Testis (tissue), 5 donors: ENCODE measurements at places on chromosomes 2 and 18. TPM values are rescaled to one million over a fixed set of nuclear protein-coding genes. Genes with fewer than 3 reads are reported as not detected.

Gene MAP3K19
- 9.8 TPM for total RNA-seq

Gene PLA2R1
- total RNA-seq = 5.3 TPM

Gene CACNB4
- 83.8 TPM for total RNA-seq

- H3K4me1 ChIP-seq = no peaks in the 10 kb centered on the region
- no peaks in the 10 kb centered on the region for H3K27me3 ChIP-seq
- no peak overlapping the region for H3K4me3 ChIP-seq
- H3K27ac ChIP-seq = no peak overlapping the region
Observed at GRCh38 chr18:12531749-12532148, 124.0 kb downstream of the PRELID3A start.

GRCh38 chr2:226185616-226186211 lies 613.9 kb downstream of the IRS1 start:
- no peaks in the 10 kb centered on the region for H3K27me3 ChIP-seq
- H3K4me3 ChIP-seq = no peak overlapping the region
- no peaks in the 10 kb centered on the region for H3K4me1 ChIP-seq
- H3K27ac ChIP-seq = no peak overlapping the region
- no peak for DNase-seq

DNA sequence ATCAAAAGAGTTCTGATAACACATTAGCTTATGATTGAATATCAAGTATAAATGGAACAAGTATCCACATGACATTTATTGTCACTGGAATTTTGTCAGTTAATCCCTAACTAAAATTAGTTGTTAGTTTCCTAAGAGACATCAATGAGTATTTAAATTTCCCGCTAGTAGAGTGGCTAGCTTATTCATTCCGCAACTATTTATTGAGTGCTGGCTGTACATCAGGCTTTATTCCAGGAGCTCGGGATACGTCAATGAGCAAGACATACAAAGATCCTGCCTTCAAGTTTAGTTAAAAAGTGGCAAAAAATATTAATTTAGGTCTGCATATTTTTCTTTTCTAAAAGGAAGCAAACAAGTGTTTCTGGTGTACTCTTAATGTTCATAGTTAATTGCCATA lies 59.3 kb downstream of the PRKRA start:
- H3K27me3 ChIP-seq = no peaks in the 10 kb centered on the region
- DNase-seq = no peak
- no peak overlapping the region for H3K27ac ChIP-seq
- H3K4me3 ChIP-seq = no peak overlapping the region
- no peaks in the 10 kb centered on the region for H3K4me1 ChIP-seq

DNA sequence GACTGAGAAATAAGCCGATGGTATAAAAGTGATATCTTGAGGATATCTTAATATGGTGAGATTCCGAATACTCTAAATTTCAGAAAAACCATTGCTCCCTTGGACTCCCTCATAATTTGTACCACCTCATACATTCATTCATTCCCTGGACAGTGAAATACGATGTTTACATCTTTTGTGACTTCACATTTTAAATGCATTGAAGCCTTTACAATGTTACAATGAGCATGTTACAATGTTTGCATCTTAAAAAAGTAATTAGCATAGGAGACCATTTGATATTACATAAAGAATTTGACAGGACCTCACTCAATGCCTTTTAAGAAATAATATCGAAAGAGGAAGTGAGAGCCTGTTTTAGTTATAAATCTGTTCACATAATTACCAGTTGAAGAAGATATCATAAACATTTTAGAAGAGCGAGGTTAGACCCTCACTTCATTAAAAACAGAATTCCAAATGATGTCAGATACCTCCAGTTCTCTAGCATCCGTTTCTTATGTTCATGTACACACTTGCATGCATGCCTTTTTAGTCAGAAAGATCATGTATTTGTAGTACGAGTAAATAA lies 372.0 kb downstream of the ARHGAP15 start:
- H3K4me1 ChIP-seq = no peaks in the 10 kb centered on the region
- no peak overlapping the region for H3K27ac ChIP-seq
- H3K36me3 ChIP-seq = no peaks in the 10 kb centered on the region
- no peak for DNase-seq
- no peak overlapping the region for H3K4me3 ChIP-seq

Gene TM4SF20
- 0.79 TPM for total RNA-seq

GRCh38 chr2:37457401-37457901 lies 113.0 kb downstream of the QPCT start:
- peak overlapping the region; percentile 8 for H3K27ac ChIP-seq
- no peaks in the 10 kb centered on the region for H3K27me3 ChIP-seq
- DNase-seq = no peak
- H3K4me1 ChIP-seq = peaks cover 4% of the 10 kb centered on the region

- H3K4me3 ChIP-seq = no peak overlapping the region
- no peak overlapping the region for H3K27ac ChIP-seq
- no peaks in the 10 kb centered on the region for H3K27me3 ChIP-seq
- DNase-seq = no peak
Observed at GRCh38 chr2:121039679-121040078, 245.3 kb downstream of the TFCP2L1 start.

DNA sequence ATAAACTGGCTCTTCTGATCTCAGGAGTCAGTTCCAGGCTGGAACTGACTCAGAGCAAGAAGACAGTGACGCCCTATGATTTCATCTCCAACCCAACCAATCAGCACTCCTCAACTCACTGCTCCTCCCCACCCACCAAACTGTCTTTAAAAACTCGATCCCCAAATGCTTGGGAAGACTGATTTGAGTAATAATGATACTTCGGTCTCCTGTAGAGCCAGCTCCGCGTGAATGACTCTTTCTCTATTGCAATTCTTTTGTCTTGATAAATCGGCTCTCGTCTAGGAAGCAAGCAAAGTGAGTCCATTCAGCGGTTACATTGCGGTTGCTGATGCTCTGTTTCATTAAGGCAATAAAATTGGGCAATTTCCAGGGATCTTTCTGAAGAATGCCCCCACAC lies 1025.3 kb upstream of the CNTNAP5 start:
- no peak for DNase-seq
- peaks cover 2% of the 10 kb centered on the region for H3K36me3 ChIP-seq
- no peaks in the 10 kb centered on the region for H3K27me3 ChIP-seq
- H3K4me3 ChIP-seq = no peak overlapping the region
- no peaks in the 10 kb centered on the region for H3K4me1 ChIP-seq
- H3K27ac ChIP-seq = no peak overlapping the region

- no peaks in the 10 kb centered on the region for H3K27me3 ChIP-seq
- no peak for DNase-seq
- no peak overlapping the region for H3K27ac ChIP-seq
Observed at GRCh38 chr2:209613649-209614305, 157.9 kb upstream of the UNC80 start.

DNA sequence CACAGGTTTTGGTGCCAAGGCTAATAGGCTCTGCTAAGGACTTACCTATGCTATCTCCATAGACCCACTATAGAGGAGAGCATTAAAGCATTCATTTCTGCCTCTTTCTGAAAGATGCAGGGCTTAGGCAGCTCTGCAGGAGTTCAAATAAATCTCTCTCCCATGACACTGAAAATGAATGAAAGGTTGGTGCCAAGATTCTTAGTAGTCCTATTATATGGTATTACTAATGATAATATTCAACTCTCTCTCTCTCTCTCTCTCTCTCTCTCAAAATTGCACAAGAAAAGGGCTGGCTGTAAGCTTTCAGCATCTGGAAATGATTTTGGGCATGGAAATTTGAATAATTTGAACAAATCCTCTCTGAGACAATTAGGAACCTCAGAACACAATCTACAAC lies 433.7 kb downstream of the MBD2 start:
- H3K4me1 ChIP-seq = no peaks in the 10 kb centered on the region
- no peak overlapping the region for H3K4me3 ChIP-seq
- no peaks in the 10 kb centered on the region for H3K27me3 ChIP-seq
- DNase-seq = no peak
- H3K36me3 ChIP-seq = no peaks in the 10 kb centered on the region

Gene IL37
- 1.3 TPM for total RNA-seq

DNA sequence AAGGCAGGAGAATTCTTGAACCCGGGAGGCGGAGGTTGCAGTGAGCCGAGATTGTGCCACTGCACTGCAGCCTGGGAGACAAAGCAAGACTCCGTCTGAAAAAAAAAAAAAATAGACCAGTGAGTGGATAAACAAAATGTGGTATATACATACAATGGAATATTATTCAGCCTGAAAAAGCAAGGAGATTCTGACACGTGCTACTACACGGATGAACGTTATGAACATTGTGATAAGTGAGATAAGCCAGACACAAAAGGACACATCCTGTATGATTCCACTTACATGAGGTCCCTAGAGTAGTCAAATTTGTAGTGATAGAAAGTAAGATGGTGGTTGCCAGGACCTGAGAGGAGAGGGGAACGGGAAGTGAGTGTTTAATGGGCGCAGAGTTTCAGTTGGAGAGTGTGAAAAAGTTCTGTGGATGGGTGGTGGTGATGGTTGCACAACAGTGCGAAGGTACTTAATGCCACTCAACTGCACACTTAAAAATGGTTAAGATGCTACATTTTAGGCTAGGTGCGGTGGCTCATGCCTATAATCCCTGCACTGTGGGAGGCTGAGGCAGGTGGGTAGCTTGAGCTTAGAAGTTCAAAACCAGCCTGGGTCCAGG lies 38.3 kb downstream of the NIFK start:
- H3K27ac ChIP-seq = no peak overlapping the region
- H3K4me3 ChIP-seq = no peak overlapping the region
- H3K36me3 ChIP-seq = no peaks in the 10 kb centered on the region

DNA sequence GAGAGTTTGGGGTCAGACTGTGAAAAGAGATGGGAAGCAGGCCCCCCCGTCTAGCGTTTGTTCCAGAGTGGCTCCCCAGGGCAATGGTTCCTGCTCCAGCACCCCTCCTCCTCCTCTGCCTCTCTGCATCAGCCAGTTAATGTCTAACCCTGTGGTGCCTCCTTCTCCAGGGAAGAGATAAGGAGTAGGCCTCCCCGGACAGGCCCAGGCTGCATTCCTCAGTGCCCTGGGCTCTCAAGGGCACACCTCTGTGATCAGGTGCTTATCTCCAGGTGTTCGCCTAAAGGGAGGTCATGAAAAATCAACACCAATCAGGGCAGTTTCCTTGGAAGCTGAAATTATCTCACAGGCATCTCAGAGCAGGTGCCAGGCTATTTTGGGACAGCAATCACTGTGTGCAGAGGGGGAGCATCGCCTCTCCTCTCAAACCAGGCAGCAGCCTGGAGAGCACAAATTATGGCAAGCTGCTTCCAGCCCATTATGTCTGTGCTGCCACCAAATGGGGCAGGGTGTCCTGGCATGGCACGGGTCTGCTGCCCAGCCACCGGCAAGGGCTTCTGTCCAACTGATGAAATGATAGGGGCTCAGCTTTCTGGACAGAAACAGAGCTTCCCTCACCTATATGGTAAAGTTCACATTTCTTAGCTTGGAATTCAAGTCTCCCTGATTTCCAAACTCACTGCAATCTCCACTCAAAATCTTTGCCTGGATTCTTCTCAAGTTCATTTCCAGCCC lies 255.8 kb upstream of the SLC14A2 start:
- H3K36me3 ChIP-seq = no peaks in the 10 kb centered on the region
- H3K4me1 ChIP-seq = no peaks in the 10 kb centered on the region
- H3K4me3 ChIP-seq = no peak overlapping the region
- no peaks in the 10 kb centered on the region for H3K27me3 ChIP-seq
- no peak for DNase-seq

DNA sequence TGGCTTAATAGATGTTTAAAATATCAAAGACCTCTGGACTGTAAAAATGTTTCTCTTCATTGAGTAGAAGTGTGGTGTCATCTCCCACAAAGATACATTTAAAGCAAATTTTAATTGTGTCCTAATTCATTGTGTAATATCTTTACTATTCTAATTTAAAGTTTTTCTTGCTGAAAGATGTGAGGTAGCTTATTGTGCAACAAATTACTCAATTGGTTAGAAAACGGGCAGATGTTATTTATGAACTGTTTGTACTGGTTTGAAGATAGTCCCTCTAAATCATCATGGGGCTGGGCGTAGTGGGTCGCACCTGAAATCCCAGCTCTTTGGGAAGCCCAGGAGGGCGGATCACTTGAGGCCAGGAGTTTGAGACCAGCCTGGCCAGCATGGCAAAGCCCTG lies 65.3 kb downstream of the CYBRD1 start:
- no peaks in the 10 kb centered on the region for H3K27me3 ChIP-seq
- no peak overlapping the region for H3K4me3 ChIP-seq
- no peaks in the 10 kb centered on the region for H3K36me3 ChIP-seq
- DNase-seq = no peak

Gene UGT1A8
- 0.19 TPM for total RNA-seq

GRCh38 chr2:232316461-232317330 lies 61.9 kb upstream of the ALPP start:
- H3K36me3 ChIP-seq = no peaks in the 10 kb centered on the region
- no peak overlapping the region for H3K27ac ChIP-seq
- no peak overlapping the region for H3K4me3 ChIP-seq
- H3K4me1 ChIP-seq = peaks cover 14% of the 10 kb centered on the region
- no peaks in the 10 kb centered on the region for H3K27me3 ChIP-seq

DNA sequence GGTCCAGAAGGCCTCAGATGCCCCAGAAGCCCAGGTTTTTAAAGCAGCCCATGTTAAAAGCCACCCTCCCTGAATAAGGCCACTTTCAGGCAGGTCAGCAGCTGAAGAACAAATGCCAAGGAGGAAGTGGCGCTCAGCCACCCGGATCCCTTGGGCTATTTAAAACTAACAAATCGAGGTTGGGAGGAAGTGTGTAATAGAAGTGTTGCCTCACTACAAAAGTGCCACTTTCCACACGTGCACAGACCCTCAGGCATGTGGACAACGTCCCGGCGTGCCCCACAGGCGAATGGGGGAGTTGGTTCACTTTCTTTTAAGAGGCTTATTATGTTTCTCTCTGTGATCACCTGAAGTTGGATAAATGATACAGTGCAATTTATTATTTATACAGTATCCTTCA lies 173.8 kb upstream of the SALL3 start:
- no peak overlapping the region for H3K27ac ChIP-seq
- H3K27me3 ChIP-seq = no peaks in the 10 kb centered on the region
- no peak for DNase-seq
- H3K4me3 ChIP-seq = no peak overlapping the region
- no peaks in the 10 kb centered on the region for H3K4me1 ChIP-seq

Gene ICA1L
- total RNA-seq = 41.8 TPM

- no peaks in the 10 kb centered on the region for H3K4me1 ChIP-seq
- no peaks in the 10 kb centered on the region for H3K27me3 ChIP-seq
- no peak overlapping the region for H3K27ac ChIP-seq
- H3K4me3 ChIP-seq = no peak overlapping the region
- no peak for DNase-seq
Observed at GRCh38 chr2:68968221-68968620, 6.2 kb upstream of the GKN1 start.

Gene SERPINE2
- 145 TPM for total RNA-seq

Gene SP9
- 1.5 TPM for total RNA-seq

Gene CD226
- 2.6 TPM for total RNA-seq

- no peak overlapping the region for H3K27ac ChIP-seq
- H3K4me1 ChIP-seq = peaks cover 8% of the 10 kb centered on the region
- no peaks in the 10 kb centered on the region for H3K36me3 ChIP-seq
- no peak for DNase-seq
- H3K4me3 ChIP-seq = no peak overlapping the region
- H3K27me3 ChIP-seq = no peaks in the 10 kb centered on the region
Observed at GRCh38 chr18:61850756-61851155, 42.1 kb downstream of the RNF152 start.

Gene THAP4
- 73.5 TPM for total RNA-seq

GRCh38 chr2:26410764-26411243 lies 9.1 kb downstream of the DRC1 start:
- DNase-seq = no peak
- H3K27ac ChIP-seq = no peak overlapping the region
- no peaks in the 10 kb centered on the region for H3K4me1 ChIP-seq
- H3K4me3 ChIP-seq = no peak overlapping the region
- no peaks in the 10 kb centered on the region for H3K27me3 ChIP-seq
- H3K36me3 ChIP-seq = no peaks in the 10 kb centered on the region

Gene CD8A
- 1.7 TPM for total RNA-seq
